ENCODE measurements at places on chromosomes 11 and 22.
A peak's percentile ranks its signal among the peaks of the same experiment; 100 is the strongest.

GRCh38 chr11:130034236-130034635 lies 31.6 kb upstream of the PRDM10 start:
- DNase-seq, result no peak

- no peak for DNase-seq
These were observed 12.7 kb downstream of the PIM3 start for GRCh38 chr22:49973018-49973961.

DNA sequence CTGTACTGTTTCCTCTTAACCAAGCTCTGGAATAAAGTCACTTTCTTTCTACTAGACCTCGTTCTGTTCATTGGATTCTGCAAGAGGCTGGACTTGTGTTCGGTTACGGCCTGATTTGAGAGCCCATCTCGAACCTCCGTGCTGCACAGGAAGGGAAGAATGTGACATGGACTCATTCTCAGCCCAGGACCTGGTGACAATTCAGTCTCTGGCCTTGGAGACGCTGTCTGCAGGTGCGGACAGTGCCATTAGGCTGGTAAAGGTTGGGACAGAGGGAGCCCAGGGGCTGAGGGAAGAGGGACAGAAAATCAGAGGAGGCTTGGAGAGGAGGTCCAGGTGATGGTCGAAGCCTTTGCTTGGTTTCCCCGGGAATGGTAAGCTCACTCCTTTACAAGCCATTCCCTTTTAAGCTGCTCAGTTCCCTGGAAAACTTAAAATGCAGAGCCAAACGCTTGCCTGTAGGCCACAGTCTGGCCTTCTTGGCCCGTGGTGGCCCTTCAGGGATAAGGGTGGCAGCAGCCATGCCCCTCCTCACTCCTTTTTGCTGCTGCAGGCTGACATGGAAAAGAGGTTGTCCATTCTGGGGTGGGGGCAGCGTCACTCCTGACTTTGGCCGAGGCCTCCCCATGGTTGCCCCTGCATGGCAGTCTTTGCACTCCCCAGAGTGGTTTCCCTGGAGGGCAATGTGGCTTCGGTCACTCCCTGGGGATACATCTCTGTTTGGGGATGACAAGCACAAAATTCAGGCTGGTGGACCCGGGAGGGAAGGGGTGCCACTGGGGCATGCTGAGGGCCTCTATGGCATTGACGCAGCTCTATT lies 52.3 kb downstream of the SHISAL1 start:
- DNase-seq, result no peak

DNA sequence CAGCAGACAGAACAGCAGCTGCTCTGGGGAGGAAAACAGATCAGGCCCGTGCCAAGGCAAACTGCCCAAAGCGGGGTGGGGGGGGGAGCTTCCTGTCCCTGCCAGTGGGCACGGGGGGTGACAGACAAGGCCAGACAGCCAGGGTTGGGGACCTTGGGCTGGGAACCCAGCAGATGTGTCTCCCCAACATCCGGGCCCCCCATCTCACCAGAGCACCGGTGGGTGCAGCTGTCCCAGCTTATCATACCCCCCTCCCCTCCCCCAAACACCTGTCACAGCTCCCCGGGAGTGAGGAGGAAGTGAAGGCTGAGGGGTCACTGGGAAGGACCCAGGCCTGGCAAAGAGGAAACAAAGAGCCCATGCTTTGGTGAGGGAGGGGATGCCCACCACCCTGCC lies 1.3 kb downstream of the PPP1R14B start:
- peak; percentile 62 for DNase-seq

GRCh38 chr22:24236656-24237055 lies 8.2 kb downstream of the GGT5 start:
- DNase-seq, result no peak

GRCh38 chr11:48270621-48271020 lies 7.0 kb downstream of the OR4X1 start:
- DNase-seq, result no peak

GRCh38 chr11:67504005-67504949 lies 886 bp downstream of the PITPNM1 start:
- DNase-seq, result no peak

- DNase-seq, result no peak
These were observed 27.0 kb downstream of the POLDIP3 start for GRCh38 chr22:42587588-42588175.

DNA sequence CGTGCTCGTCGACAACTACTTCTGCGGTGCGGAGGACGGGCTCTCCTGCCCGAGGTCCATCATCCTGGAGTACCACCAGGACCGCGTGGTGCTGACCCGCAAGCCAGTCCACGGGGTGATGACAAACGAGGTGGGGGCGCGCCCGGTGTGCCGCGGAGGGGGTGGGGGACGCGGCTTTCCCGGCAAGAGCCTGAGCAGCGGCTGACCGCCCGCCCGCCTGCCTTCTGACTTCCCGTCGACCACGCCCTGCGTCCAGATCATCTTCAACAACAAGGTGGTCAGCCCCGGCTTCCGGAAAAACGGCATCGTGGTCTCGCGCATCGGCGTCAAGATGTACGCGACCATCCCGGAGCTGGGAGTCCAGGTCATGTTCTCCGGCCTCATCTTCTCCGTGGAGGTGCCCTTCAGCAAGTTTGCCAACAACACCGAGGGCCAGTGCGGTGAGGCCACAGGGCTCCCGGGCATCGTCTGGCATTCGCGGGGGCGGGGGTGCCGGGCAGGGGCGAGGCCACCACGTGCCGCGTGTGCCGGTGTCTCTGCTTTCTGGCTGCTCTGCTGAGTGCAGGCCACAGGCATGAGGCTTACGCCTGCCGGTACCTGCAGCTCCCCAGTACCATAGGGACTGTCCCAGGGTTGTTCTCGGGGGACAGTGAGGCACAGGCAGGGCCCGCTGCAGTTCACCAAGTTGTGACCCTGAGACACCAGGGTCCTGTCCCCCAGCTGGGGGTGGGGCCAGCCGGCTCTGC lies 28.5 kb upstream of the MUC5B start:
- DNase-seq, result no peak

DNA sequence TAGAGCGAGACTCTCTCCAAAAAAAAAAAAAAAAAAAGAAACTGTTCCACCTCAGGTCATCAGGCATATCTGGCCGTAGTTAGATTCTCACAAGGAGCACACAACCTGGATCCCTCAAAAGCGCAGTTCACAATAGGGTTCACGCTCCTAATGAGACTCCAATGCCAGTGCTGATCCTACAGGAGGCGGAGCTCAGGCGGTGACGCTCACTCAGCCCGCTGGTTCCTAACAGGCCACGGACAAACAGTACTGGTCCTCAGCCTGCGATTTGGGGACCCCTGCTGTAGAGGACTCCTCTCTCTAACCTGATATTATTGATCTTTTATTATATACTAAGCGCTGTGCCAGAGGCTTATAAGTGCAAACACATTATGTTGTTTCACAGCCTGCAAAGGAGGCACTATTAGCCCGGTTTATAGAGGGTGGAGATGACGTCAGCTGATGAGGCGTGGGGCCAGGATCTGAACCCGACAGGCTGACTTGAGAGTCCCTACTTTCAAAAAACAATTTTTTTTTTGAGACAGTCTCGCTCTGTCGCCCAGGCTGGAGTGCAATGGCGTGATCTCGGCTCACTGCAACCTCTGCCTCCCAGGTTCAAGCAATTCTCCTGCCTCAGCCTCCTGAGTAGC lies 4.9 kb upstream of the MAFF start:
- no peak for DNase-seq

GRCh38 chr11:76566811-76567210 lies 103.7 kb downstream of the LRRC32 start:
- DNase-seq, result peak; percentile 20
